ENCODE measurements at places on chromosomes 13 and 19. TPM values are rescaled to one million over a fixed set of nuclear protein-coding genes. Genes with fewer than 3 reads are reported as not detected.

The ZNF850 gene
- 0.37 TPM for polyA plus RNA-seq

The RAB11B gene
- polyA plus RNA-seq: 80.4 TPM

The ATP12A gene
- not detected for polyA plus RNA-seq

The CEACAM3 gene
- polyA plus RNA-seq: 0.07 TPM

The GPC5 gene
- 0.04 TPM for polyA plus RNA-seq

The ATXN8OS gene
- polyA plus RNA-seq: not detected

The HSPBP1 gene
- polyA plus RNA-seq: 35.0 TPM

The CERS1 gene
- 0.31 TPM for polyA plus RNA-seq

The MBD3L3 gene
- not detected for polyA plus RNA-seq

The SMIM44 gene
- not detected for polyA plus RNA-seq

The GPR4 gene
- polyA plus RNA-seq: 11.6 TPM

The MEIS3 gene
- 4.3 TPM for polyA plus RNA-seq

The SRRM5 gene
- polyA plus RNA-seq: 0.22 TPM

The COPE gene
- 193 TPM for polyA plus RNA-seq

The PLIN5 gene
- polyA plus RNA-seq: 38.2 TPM

The GPR180 gene
- 3.3 TPM for polyA plus RNA-seq

The KIR3DL1 gene
- polyA plus RNA-seq: not detected

The SCN1B gene
- 22.5 TPM for polyA plus RNA-seq

The GJA3 gene
- not detected for polyA plus RNA-seq

The ZNF566 gene
- 2.3 TPM for polyA plus RNA-seq

The TMEM150B gene
- 0.74 TPM for polyA plus RNA-seq

The CLEC11A gene
- 4.8 TPM for polyA plus RNA-seq

The SIGLEC5 gene
- 0.34 TPM for polyA plus RNA-seq

The DBP gene
- polyA plus RNA-seq: 8.1 TPM

The DKKL1 gene
- polyA plus RNA-seq: 0.61 TPM

The SLITRK5 gene
- 0.11 TPM for polyA plus RNA-seq

The KIR2DL3 gene
- polyA plus RNA-seq: not detected

The PALM3 gene
- 0.45 TPM for polyA plus RNA-seq

The ERICH6B gene
- polyA plus RNA-seq: not detected

The TRIM28 gene
- 156 TPM for polyA plus RNA-seq

The ZNF578 gene
- polyA plus RNA-seq: 0.40 TPM

The CYP4F2 gene
- not detected for polyA plus RNA-seq

The PIP5K1C gene
- polyA plus RNA-seq: 18.0 TPM

The FFAR3 gene
- 1.8 TPM for polyA plus RNA-seq

The ASPDH gene
- not detected for polyA plus RNA-seq

The RFPL4AL1 gene
- polyA plus RNA-seq: not detected

The C19orf73 gene
- 5.1 TPM for polyA plus RNA-seq

Measured in adipose tissue (tissue), 3 donors.